Suppressor macrophage treated with lipopolysaccharide for 4 hours (primary cell): ENCODE measurements at places on chromosomes 6 and 20.

DNA sequence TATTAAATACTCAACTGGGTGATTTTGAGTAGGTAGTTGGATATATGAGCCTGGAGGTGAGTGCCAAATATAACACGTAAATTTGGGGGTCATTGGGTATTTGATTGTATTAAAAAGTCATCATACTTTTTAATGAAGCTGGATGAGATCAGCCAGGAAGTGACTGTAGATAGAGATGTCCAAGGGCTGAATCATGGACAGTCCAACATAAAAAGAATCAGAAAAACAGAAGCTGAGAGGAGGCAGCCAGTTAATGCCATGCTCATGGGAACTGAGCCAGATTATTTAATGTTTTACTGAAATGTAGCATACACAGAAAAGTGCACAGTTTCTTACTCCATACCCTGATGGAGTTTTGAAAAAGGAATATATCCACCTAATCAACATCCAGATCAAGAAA is 435.5 kb upstream of the PLCB4 start:
- DNase-seq, result no peak

DNA sequence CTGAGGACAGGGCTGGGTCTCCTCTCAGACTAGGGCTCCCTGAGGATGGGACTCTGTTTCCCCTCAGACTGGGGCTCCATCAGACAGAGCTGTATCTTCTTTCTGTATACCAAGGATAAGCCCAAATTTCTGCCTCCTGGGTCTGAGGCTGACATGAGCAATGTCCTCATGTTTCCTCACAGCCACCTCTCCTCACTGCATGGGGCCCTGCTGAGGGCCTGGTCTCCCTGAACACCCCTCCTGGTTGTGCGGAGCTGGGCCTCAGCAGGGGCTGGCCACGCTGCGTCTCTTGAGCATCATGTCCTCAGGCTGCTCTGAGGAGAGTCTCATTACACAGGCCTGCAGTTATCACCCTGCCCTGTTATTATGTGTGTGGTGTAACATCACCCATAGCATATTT is 144.6 kb downstream of the LRFN2 start:
- no peak for DNase-seq

DNA sequence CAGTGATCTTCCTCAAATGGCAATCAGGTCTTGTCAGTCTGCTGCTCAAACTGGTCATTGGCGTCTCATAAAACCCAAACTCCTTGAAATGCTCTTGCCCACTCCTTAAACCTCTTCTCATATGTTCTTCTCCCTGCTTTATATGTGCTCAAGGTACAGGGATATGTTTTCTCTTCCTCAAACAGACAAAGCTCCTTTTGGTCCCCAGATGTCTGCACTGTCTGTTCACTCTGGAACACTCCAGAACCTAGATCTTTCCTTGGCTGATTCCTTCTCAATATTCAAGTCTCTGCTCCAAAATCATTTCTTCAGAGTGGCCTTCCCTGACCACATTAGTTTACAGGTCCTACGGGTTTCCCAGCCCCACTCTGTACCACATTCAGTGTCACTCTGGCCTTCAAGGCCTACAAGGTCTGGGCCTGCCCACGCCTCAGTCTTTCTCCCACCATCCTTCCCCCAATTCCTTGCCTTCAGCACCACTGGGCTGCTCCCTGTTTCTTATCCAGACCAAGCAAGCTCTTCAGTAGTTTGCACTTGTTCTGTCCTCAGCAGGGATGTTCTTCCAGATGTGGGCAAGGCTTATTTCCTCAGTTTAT is 9.0 kb downstream of the THEMIS start:
- DNase-seq, result no peak

DNA sequence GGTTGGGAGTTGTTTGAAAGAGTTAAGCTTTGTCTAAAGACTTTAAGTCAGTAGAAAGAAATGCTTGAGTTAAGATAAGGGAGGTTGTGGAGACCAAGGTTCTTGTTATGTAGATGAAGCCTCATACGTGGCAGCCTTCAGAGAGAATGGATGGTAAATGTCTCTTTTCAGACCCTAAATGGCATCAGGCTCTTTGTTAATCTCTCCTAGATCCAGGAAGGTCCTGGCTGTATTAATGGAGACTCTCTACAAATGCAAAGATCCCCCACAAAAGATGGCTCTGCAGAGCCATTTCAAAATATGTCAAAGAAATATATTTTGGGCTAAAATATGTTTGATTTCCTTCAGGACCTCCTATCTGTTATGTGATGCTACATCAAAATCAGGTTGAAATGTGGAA is 161.6 kb downstream of the ADAT2 start:
- no peak for DNase-seq

DNA sequence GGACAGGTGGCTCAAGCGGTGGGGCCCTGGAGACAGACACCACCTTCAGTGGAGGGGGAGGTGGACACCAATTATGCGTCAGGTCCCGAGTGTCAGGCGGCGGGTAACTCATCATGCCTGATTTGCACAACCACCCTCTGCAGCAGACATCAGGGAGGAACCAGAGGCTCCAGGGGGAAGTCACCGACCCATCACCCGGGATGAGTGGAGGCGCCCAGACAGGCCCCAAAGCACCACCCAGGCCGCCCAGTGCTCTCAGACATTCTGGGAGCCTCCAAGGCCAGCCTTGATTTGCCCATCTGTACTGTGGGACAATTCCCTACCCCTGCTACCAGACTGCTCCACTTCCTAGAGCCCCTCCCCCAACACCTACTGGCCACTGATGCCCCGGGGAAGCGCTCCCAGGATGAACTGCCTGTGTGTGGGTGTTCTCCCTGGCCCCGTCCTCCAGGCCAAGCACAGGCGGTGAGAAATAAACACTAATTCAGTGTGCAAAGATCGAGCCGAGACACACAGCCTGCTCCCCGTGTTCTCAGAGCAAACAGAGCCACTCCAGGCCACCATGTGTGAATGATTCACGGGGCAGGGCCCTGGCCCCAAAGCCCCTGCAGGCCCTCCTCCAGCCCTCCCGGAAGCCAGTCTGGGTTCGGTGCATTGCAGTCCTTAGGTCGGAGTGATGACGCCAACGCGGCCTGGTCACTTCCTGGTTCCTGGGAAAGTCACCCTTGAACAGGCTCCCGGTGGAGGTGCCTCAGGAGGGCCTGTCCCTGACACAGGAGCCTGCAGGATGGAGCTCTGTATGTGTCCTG is 107.2 kb downstream of the ASXL1 start:
- peak; percentile 40 for DNase-seq

GRCh38 chr20:41329435-41330342 is 10.9 kb upstream of the LPIN3 start:
- DNase-seq, result peak; percentile 81

DNA sequence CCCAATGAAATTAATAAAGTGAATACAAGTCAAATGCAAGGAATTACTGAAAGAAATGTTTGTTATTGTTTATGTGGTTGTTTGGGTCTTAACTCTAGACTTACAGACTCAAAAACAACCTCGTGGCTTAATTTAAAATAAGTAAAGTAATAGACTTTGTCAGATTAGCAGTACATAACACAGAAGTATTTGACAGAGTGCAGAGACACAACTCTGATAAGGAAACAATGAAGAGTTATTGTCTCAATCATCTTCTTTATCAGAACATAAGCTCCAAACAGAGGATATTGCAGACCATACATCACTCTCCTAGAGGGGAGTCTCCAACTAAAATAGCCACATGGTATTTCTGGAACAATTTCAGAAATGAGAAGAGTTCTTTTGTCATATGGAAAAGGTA is 487.7 kb upstream of the HS3ST5 start:
- no peak for DNase-seq

GRCh38 chr20:31708736-31709534 is 13.7 kb downstream of the BCL2L1 start:
- DNase-seq, result no peak

- DNase-seq, result no peak
Measured at GRCh38 chr6:13986700-13987399, 62.1 kb downstream of the RNF182 start.

DNA sequence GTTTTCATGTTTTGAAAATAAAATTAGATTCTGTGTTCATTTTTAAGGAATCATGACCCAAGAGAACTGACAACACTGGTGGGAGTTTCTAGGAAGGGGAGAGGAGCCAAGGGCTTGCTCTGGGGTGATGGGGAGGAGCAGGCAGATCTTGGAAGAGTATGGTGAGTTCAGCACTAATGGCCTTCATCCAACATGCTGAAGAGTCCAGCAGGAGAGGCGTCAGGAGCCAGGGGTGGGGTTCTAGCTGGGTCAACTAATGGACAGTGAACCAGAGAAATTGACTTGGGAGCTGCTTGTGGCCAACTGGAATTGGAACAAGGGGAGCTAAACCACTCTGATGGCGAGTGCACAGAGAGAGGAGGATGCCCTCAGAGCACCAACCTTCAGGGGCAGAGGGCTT is 107.1 kb downstream of the MRPL14 start:
- DNase-seq, result no peak

DNA sequence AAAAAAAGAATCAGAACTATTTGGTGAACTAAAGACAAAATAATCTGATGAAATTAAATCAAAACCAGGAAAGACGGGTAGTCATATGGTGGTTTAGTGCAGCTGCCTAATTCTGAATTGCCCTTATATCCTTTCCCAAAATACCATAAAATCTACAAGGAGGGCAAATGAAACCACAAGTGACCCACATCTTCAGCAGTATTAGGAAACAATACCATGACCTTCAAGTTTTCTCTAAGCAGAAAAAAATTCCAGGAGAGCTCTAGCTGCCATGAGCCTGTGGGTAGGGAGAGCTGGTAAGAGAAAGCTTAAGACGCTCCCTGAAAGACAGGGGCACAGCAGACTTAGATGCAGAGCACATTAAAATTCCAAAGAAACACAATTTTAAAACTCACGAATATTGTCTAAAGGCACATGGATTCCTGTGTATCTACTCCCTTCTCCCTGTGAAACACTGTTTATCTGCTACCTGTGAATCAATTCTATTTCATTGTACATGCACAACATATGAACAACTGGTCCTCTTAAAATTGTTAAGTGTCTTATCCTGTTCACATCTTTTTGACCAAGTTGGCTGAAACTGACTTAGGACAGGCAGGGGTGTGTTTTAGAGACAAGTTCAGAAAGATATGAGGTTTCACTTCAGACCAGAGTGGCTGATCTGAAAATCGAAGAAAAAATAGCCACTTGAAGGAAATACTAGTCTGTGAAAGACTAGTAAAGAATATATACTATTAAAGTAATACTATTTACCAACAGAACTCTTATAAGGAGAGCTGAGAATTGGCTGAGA is 153.6 kb upstream of the SHLD1 start:
- no peak for DNase-seq

GRCh38 chr20:32516583-32517517 is 68.3 kb downstream of the NOL4L start:
- no peak for DNase-seq

DNA sequence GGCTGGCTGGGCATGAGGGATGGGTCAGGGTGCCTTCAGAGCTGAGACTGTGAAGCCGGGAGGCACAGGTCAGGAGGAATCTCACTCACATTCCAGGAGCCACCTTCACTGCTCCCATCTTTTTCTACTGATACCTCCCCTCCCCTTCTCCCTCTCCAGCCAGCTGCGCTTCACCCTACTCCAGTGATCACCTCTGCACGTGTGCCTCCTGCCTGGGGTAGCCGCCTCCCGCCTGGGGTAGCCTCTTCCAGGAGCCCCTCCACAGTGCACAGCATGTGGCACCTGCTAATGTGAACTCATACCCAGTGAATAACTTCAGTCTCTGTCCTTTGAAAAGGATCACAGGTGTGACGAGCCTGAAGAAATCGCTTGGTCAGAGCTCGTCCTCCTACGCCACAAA is 232.6 kb downstream of the TMEM242 start:
- DNase-seq, result no peak

- no peak for DNase-seq
Measured at GRCh38 chr6:157554747-157555146, 173.8 kb downstream of the ZDHHC14 start.

DNA sequence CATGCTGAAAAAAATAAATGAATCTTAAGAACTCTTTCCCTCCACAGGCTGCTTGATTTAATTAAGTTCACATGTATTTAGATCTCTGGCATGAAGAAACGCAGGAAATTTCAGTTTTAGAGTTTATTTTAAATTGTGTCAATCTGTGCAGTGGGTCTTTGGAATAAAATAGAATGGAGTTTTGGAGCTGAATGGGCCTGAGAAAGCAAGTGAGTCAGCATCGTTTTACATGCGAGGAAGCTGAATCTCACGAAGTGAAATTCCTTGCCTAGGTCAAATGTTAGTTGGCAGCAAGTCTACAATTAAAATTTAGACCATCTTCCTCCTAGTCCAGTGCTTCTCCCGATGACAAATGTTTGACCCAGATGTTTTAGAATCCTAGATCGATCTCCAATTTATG is 22.4 kb downstream of the MAP7 start:
- DNase-seq, result no peak

- DNase-seq, result no peak
Measured at GRCh38 chr20:4916971-4917881, 84.1 kb downstream of the SLC23A2 start.

DNA sequence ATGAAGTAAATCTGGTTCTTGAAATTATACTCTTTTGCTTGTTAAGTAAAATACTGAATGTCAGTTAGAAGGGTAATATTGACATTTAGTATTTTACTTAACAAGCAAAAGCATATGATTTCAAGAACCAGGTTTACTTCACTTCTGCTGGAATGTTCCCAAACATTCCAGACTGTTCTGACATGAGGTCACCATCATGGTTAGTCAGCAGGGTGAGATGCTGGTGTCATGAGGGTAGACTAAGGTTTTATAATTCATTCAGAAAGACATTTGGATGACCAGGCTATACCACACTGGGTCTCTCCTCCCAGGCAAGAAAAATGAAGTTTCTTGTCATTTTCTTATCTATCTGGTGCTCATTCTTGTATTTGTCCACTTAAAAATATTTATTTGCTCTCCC is 414.4 kb upstream of the MMS22L start:
- no peak for DNase-seq

GRCh38 chr20:63186528-63187316 is 29.2 kb downstream of the YTHDF1 start:
- no peak for DNase-seq

DNA sequence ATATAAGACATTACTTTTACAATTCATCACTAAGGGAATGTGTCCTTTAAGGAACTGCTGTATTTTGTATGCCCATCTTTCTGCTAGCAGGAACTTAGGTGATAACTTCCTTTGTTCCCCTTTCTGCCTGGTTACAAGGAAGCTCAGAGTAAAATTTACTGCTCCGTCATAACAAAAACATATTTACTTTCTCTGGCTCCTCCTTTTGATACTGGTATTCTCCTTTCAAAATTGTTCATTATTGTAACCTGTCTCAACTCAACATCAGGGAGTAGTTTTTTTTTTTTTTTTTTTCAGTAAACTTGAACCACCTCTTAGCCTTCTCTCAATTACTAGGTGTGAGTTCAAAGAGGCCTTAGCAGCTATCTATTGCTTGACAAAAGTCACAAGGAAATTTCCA is 37.1 kb downstream of the RIPOR2 start:
- DNase-seq, result no peak
